ENCODE measurements at places on chromosomes 7 and 10.

DNA sequence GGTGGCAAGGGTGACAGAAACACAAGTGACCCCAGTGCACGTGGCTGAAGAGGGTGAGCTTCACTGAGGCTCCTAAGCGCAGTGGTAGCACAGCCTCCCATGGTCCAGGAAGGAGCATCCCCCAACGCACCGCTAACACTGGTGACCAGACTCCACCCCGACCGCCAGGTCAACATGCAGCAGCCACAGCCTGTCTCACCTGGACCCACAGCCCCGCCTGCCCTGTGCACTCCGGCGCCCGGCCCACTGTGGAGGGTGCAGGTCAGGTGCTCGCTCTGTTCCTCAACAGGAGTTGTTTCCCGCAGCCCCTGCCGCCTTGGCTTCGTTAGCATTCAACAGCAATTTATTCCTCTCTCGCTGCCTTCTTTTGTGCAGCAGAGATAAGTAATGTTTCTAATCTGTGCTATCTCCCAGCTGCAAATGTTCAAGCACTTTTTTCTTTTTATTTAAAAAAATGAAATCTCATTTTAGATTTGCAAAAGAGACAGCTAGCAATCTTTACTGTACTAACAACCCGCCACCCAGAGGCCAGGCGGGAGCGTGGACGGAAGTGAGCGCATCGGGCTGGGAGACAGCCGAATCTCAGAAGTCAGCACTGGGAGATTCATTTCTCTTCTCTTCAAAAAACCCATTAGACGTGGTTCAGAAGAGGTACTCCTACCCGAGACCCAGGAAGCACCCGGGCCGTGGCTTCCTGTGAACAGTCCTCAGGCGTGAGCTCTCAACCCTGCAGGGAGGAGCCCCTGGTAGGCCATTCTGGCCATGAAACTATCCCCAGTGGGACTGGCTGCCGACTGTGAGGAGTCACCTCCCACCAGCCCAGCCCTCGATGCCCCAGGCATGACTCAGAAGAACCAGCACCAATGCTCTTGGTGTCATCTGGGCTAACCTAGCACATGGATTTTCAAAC lies 133.4 kb downstream of the MAD1L1 start:
- DNase-seq, result no peak

- peak; percentile 47 for DNase-seq
Measured at GRCh38 chr10:113099431-113100183, 149.6 kb downstream of the TCF7L2 start.

DNA sequence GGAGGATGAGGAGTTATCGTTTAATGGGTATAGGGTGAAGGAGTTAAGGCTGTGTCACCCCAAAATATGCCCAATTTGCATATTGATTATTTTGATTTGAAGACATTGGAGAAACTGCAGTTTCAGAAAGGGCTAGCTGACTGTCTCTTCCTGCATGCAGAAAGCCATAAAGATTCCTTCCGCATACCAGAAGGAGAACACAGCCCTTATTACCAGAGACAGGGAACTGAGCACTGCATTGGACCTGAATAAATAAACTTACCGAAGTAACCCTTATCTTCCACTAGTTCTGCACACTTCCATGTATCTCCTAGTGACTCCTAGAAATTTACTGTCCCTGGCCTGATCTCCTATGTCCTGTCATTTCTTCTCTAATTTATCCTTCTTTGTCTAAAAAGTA lies 821.9 kb upstream of the AUTS2 start:
- DNase-seq, result no peak

- no peak for DNase-seq
Measured at GRCh38 chr10:21021231-21021630, 124.1 kb upstream of the NEBL start.

DNA sequence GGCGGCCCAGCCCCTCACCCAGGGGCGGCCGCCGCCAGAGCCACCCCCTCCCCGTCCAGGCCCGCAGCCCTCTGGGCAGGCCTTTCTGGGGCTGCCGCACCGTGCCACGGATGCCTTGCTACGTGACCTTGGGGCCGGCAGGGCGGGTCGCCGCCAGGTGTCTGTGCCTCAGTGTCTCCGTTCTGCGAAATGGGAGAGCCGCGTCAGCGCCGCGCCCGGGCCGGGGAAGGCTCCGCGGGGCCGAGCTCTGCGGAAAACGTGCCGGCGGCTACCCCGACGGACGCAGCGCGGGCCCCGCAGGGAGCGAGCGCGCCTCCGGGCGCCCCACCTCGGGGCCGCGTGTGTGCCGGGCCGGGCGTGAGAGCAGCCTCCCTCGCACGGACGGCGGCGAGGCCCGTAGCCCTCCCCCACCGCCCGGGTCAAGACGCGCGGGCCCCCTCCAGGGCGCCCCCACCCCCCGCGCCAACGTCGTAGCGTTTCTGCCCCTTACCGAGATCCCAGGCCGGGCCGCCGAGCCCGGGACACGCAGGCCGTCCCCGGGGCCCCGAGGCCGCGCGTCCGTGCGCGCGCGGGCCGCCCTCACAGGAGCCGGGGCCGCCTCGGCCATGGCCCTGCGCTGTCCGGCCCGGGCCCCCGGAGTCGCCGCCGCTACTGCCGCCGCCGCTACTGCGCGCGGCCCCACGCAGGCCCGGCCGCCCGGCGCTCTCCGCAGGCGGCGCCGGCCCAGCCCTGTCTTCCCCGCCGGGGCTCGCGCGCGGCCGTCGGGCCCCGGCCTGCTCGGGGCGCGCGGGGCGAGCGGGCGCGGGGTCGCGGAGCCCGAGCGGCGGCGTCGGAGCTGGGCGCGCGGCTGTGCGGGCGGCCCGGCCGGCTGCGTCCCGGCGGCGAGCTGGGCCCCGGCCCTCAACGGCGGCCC lies 1.1 kb downstream of the ZNF777 start:
- no peak for DNase-seq

DNA sequence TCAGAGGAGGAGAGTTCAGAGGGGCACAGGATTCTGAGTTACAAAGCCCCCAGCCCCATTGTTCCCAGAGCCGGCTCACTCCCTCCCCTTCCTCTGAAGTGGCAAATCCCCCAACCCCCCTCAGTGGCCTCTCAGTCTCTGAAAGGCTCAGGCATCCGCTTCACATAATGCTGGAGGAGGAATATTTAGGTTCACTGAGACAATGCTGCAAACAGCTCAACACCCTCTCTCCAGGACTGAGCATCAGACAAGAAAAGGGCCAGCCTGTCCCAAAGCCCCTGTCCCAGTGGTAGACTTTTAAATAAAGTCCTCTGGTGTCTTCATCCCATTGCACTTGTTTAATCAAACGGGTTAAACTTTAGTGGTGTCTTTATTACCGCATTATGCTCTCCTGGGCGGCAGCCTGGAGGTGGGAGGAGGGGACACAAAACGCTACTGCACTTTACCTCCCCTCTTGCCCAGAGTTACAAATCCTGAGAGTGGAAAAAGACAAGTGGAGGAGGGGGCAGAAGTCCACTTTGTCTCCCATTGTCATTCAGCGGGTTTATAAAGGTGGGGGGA lies 257.9 kb downstream of the FGFR2 start:
- no peak for DNase-seq

GRCh38 chr7:114083166-114084001 lies 164.6 kb upstream of the PPP1R3A start:
- DNase-seq, result no peak

GRCh38 chr7:50678586-50678985 lies 104.1 kb downstream of the GRB10 start:
- DNase-seq, result no peak
